Stimulated activated CD4-positive, alpha-beta T cell treated with anti-CD3 and anti-CD28 coated beads, Interleukin-12 subunit alpha, Interleukin-12 subunit beta, amount 100 ng/mL, for 24 hours (primary cell): ENCODE measurements at places on chromosomes 6 and 20.

DNA sequence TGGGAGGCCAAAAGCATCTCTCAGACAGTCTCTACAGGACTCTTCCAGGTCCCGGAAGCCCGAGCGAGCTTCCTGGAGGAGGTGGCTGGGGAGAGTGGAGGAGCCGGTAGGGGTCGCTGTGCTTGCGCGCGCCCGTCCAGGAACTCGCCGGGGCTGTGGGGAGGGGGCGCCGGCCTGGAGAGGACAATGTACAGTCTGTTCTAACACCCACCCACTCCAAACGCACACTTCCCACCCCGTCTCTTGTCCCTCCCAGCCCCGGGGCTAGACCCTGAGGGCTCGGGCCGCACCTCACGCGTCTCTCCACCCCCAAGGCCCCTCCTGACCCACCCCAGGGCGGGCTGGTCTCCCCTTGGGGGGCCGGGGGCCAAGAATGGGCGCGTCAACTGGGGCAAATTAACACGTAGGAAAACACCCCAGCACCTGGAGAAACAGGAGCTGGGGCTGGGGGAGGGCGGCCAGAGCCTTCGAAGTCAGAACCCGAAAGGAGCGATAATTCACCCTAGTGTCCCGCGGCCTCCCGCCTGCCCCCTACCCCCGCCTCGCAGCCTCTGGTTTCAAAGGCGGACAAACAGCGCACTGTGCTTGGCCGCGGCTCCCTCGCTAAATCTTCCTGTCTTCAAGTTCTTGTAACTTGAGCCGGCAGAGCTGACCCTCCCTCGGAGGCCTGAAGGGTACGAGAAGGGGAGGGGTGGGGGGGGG is 103.2 kb upstream of the FOXP4 start:
- DNase-seq: no peak

- DNase-seq: no peak
Measured at GRCh38 chr6:26554697-26555504, 16.7 kb downstream of the HMGN4 start.

- DNase-seq: no peak
Measured at GRCh38 chr20:44203161-44203560, 7.4 kb downstream of the OSER1 start.

DNA sequence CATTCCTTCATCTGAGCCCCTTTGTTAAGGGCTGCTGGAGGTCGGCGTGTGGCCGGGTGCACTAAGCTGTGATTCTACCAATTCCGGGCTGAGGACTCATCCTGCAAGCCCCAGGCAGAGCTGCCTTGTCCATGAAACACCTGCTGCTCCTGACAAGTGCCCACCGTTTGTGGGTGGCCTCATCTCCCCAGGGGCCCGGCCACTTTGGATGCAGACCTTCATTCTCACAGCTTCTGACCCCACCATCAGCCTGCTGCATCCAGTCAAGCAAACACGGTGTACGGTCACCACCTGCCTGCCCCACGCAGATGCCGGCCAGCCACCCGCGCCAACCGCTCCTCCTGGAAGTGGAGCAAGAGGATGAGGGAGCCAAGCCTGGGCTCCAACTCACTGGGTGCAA is 382.7 kb downstream of the THBS2 start:
- no peak for DNase-seq

DNA sequence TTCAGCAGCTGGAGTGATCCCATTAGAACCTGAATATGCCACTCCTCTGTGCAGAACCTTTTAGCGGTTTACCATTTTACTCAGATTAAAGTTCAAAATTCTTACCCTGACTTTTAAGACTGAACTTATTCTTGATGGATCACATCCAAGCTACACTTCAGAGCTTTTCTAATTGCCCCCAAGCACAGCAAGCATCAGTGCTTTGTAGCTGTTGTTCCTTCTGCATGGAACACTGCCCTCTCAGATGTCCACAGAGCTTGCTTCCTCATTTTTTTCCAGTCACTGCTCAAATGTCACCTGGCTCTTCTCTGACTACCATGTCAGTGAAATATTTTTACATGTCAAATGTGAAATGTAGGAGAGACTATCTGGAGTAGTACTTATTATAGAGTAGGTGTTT is 1.6 kb upstream of the SLC35B3 start:
- DNase-seq: no peak

DNA sequence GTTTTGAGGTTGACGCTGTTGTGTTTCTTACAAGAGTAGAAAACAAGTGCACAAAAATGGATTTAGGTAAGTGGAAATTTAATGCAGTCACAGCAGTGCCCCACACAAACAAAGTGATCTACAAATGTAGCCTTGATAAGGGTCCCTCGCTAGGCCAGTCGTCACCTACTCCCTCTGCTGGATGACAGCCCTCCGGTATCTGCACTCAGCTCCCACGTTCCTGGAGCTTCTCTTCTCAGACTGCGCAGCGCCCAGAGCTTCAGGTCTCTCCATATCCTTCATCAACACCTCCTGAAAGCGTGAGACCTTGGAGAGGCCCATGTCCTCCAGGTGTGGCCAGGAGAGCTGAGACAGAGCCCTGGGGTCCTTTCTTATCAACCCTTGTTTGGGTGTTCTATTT is 58.3 kb upstream of the MAP3K4 start:
- no peak for DNase-seq

GRCh38 chr6:159080217-159080976 is 35.6 kb upstream of the TAGAP start:
- no peak for DNase-seq

DNA sequence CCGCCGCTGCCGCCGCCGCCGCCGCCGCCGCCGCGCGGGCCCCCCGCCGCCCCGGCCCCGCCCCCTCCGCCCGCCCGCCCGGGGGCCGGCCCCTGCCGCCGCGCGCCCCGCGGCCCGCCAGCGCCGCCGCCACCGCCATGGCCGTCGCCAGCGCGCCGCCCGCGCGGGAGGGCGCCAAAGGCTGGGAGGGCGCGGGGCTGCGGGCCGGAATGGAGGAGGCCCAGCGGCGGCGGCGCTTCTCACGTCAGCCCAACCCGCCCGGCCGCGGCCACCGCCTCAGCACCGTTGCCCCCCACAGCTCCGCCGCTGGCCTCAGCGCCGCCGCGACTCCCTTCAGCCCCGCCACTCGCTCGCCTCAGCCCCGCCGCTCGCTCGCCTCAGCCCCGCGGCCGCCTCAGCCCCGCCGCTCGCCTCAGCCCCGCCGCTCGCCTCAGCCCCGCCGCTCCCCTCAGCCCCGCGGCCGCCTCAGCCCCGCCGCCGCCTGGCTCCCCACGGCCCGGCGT is 258 bp downstream of the PHF10 start:
- DNase-seq: no peak

DNA sequence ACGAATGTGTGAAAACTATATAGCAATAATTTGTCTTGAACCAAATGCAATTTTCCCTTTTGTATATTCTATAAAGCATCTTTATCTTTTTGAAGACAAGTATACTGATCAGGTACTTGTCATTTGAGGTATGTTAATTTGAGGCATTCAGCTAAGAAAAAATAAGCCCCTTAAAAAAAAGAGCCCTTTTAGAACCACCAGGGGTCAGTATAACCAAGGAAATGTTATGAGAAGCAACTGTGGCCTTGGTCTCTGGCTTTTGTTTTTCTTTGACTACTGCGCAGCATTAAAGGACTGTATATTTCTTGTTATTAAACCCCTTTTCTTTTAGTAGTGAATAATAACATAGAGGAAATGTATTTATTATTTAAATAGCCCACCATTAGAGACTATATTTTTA is 43.1 kb downstream of the CD109 start:
- DNase-seq: no peak

- DNase-seq: no peak
Measured at GRCh38 chr6:39295611-39296011, 18.6 kb downstream of the KCNK17 start.

DNA sequence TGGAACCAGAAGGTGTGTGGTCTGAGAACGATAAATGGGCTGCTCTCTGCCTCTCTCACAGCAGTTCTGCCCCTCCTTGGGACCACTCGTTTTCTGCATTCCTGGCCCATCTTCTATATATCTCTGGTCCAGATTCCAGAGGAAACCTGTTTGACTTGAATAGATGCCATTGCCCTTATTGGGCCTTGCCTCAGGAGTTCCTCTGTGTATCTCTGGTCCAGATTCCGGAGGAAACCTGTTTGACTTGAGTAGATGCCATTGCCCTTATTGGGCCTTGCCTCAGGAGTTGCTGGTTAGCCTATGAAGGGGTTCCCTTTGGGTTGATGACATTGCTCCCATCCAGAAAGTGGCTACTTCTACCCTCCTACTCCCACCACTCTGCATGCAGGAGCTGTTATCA is 189.4 kb downstream of the SLC16A10 start:
- DNase-seq: no peak

GRCh38 chr6:132198896-132199295 is 202.4 kb downstream of the MOXD1 start:
- no peak for DNase-seq

DNA sequence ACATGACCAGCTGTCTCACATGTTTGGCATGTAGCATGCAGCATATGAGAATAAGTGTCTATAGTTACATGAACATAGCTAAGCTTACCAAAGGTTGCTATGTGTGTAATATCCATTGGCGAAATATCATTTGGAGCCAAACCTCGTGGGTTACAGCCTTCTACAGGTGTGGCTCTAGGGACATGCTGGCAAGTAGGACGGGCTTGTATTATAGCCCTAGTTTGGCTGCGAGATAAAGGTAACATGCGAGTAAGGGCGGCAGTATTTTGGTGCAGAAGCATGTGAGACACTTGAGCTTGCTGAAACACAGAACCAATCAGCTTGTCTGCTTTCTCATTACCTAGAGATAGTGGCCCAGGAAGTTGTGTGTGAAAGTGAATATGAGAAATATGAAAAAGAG is 6.5 kb upstream of the ABHD12 start:
- DNase-seq: no peak

DNA sequence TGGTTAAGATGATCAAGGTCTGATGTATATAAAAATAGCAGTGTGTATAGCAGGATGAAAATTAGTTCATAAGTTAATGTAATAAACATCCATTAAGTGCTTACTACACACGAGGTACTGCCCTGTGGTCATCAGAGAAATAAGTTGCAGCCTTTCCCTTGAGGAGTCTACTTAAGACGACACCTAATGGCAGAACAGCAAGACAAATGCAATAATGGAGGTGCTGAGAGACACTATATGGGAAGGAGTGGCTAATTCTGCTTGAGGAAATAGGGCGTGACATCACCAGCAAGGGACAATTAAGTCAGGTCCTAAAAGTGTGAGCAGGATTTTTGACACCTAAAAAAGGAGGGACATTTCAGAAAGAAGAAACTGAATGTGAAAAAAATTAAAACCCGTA is 75.2 kb downstream of the BACH2 start:
- no peak for DNase-seq
